Memory B cell (primary cell): ENCODE measurements at places on chromosomes 11 and 22.

DNA sequence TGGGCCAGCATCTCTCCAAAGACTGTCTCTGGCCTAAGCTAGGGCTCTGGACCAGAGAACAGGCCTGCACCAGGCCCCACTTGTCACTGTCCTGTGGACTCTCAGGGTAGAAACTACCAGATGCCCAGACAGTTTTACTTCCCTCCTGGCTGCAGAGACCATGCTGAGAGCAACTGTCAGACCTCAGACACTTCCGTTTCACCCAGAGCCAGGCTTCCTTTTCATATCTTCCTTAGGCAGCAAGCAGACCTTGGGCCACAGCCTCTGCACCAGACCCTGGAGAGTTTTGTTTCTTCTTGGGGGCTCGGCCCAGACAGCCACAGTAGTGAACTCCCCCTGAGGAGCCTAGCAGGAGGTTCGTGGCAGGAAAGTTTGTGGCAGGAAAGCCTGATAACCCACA, 12.1 kb upstream of the FCHSD2 start:
- peak overlapping the region; percentile 54 for H3K4me3 ChIP-seq
- H3K36me3 ChIP-seq: peaks cover 2% of the 10 kb centered on the region
- H3K4me1 ChIP-seq: peaks cover 80% of the 10 kb centered on the region
- H3K27me3 ChIP-seq: no peaks in the 10 kb centered on the region
- H3K27ac ChIP-seq: peak overlapping the region; percentile 89

DNA sequence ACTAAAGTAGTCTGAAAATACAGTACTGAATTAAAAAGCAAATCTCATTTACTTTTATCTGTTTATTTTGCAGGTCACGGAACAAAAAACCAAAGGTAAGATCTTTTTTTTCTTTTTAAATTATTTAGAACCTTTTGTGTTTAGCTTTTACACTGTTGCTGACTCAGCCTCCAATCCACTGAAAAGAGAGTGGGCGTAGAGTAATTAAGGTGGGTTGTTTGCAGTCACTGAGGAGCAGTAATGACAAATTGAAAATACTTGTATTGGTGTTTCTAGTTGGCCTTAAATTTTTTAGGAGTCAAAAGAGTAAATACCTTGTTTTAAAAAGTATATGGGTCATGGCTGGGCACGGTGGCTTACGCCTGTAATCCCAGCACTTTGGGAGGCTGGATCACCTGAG, 73.4 kb downstream of the TNRC6B start:
- peaks cover 25% of the 10 kb centered on the region for H3K36me3 ChIP-seq
- DNase-seq: no peak
- H3K27me3 ChIP-seq: no peaks in the 10 kb centered on the region
- H3K4me3 ChIP-seq: no peak overlapping the region
- H3K4me1 ChIP-seq: peaks cover 19% of the 10 kb centered on the region
- H3K27ac ChIP-seq: peak overlapping the region; percentile 67

DNA sequence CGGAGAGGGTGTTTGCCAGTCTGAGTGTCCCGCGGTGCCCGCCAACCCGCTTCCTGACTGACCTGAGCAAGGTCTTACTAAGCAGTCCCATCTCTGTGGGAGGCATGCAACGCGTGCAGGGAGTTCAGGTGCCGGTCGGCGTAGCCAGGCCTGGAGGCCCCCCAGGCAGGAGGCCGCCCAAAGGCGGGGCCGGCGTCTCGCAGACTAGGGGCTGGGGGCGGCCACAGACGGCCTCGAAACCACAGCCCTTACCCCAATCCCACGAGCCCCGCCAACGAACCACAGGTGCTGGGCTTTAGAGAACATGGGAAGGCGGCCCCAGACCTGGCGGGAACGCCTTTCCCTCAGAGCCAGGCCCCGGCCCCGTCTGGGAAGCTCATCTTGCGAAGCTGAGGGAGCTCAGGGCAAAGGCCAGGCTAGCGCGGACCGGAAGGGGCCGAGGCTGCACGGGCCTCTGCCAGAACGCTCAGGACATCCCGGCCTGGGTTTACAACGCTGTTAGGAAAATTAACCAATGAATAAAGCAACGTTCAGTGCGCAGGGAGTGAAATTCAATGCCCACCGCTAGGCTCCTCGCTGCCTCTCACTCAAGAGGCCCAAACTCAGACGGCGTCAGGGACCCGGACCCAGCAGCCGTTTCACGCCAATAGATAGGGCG, 2.1 kb upstream of the MTFP1 start:
- peaks cover 30% of the 10 kb centered on the region for H3K4me1 ChIP-seq
- H3K36me3 ChIP-seq: peaks cover 3% of the 10 kb centered on the region
- H3K27me3 ChIP-seq: no peaks in the 10 kb centered on the region
- peak overlapping the region; percentile 98 for H3K4me3 ChIP-seq
- H3K27ac ChIP-seq: peak overlapping the region; percentile 94
- DNase-seq: no peak

- H3K27ac ChIP-seq: peak overlapping the region; percentile 87
- H3K27me3 ChIP-seq: no peaks in the 10 kb centered on the region
- peaks cover 12% of the 10 kb centered on the region for H3K36me3 ChIP-seq
Measured at GRCh38 chr22:46287873-46288751, 8.6 kb upstream of the GTSE1 start.

DNA sequence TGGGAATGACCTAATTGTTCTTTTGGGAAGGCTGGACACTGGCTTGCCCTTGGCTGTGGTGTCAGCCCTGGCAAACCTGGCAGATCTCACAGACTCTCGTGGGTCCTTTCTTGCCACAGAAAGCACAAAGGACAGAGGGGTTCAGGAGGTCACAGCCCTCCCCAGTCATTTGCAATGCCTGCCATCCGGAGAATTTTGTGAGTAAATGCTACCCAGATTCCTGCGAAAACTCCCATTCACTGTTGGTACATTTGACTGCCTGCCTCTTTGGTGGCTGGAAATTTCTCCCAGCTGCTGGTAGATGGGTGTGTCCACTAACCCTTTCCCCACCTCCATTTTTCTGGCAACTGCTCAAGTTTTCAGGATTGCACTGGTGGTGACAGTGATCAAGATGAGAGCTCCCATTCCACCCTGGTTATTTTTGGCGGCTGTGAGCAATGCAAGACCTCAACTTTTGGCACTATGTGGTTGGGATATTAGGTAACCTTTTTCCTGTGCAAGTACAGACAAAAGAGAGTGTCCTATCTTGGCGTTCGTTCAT, 155.7 kb downstream of the NAV2 start:
- H3K4me3 ChIP-seq: no peak overlapping the region
- no peak for DNase-seq
- H3K36me3 ChIP-seq: no peaks in the 10 kb centered on the region
- H3K27me3 ChIP-seq: peaks cover 6% of the 10 kb centered on the region
- H3K4me1 ChIP-seq: no peaks in the 10 kb centered on the region
- no peak overlapping the region for H3K27ac ChIP-seq

DNA sequence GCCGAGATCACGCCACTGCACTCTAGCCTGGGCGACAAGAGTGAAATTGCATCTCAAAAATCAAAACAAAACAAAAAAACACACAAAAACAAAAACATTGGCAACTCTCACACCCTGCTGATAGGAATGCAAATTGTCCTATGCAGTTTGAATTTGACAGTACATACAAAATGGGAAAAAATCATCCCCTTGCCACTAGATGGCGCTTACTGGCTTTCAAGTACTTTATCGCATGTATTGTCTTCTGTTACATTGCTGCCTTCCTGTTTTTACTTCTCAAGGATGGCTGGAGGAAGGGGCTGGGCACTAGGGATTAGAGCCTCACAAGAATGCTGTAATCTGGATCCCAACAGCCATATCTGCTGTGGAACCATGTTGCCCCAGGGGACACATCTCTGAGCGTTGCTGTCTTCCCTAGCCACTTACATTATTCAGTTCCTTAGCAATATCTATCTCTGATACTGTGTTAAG, 59.4 kb upstream of the A4GALT start:
- peaks cover 6% of the 10 kb centered on the region for H3K27me3 ChIP-seq
- H3K4me1 ChIP-seq: peaks cover 2% of the 10 kb centered on the region
- no peak overlapping the region for H3K27ac ChIP-seq
- DNase-seq: peak; percentile 34
- H3K36me3 ChIP-seq: no peaks in the 10 kb centered on the region
- H3K4me3 ChIP-seq: no peak overlapping the region

DNA sequence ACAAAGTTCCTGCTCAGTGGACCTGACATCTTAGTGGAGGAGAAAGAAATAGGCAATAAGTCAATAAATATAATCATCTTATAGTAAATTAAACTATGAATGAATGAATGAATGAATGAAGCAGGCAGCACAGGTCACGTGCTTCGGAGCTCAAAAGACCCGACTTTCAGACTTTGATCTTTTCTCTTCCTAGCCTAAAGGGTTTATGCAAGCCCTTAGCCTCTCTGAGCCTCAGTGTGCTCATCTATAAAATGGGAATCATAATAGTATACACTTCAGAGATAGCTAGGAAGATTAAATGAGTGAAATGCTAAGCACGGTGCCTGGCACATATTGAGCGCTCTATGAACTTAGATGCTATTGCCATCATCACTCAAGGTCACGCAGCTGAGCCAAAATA, 7.5 kb downstream of the PVALB start:
- no peaks in the 10 kb centered on the region for H3K36me3 ChIP-seq
- no peak overlapping the region for H3K4me3 ChIP-seq
- no peaks in the 10 kb centered on the region for H3K4me1 ChIP-seq
- peaks cover 18% of the 10 kb centered on the region for H3K27me3 ChIP-seq

DNA sequence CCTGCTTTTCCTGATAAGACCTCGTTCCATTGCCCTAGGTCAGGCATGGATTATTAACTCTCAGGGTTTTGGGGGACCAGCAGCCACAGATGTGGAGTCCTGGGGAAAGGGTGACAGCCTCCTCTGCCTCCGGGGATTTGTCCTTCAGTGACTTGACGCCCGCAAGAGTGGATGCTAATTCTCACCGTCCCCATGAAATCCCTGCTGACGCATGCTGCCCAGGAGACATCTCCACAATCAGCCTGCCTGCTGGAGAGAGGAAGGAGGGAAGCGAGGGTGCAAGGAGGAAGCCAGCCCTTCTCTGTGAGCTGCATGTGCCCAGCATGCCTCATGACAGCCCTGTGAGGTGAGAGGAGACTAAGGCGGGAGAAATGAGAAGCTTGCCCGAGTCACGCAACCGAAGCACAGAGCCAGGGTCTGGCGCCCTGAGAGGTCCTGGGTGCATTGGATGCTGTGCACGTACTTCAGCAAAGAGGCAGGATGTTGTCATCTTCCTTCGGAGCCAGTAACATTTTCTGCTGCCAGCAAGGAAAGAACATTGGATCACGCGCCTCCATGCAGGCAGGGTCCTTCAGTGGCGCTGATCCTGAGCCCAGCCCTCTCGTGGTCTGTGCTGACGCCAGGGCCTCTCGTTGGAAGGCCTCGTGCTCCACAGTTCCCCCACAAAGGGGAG, 27.3 kb upstream of the KRTAP5-6 start:
- no peak overlapping the region for H3K4me3 ChIP-seq
- peaks cover 3% of the 10 kb centered on the region for H3K4me1 ChIP-seq
- no peak for DNase-seq
- no peaks in the 10 kb centered on the region for H3K36me3 ChIP-seq

- no peak for DNase-seq
- H3K27me3 ChIP-seq: peaks cover 11% of the 10 kb centered on the region
- no peaks in the 10 kb centered on the region for H3K4me1 ChIP-seq
- no peak overlapping the region for H3K4me3 ChIP-seq
Measured at GRCh38 chr11:115077740-115078139, 399.4 kb downstream of the NXPE2 start.

- peak; percentile 34 for DNase-seq
- no peak overlapping the region for H3K27ac ChIP-seq
- H3K27me3 ChIP-seq: no peaks in the 10 kb centered on the region
- no peak overlapping the region for H3K4me3 ChIP-seq
Measured at GRCh38 chr22:24106385-24107381, 74.6 kb upstream of the SUSD2 start.

- no peak overlapping the region for H3K27ac ChIP-seq
- peaks cover 7% of the 10 kb centered on the region for H3K4me1 ChIP-seq
- H3K27me3 ChIP-seq: no peaks in the 10 kb centered on the region
- peaks cover 39% of the 10 kb centered on the region for H3K36me3 ChIP-seq
- H3K4me3 ChIP-seq: no peak overlapping the region
- no peak for DNase-seq
Measured at GRCh38 chr11:117220568-117220967, 11.3 kb downstream of the PCSK7 start.

DNA sequence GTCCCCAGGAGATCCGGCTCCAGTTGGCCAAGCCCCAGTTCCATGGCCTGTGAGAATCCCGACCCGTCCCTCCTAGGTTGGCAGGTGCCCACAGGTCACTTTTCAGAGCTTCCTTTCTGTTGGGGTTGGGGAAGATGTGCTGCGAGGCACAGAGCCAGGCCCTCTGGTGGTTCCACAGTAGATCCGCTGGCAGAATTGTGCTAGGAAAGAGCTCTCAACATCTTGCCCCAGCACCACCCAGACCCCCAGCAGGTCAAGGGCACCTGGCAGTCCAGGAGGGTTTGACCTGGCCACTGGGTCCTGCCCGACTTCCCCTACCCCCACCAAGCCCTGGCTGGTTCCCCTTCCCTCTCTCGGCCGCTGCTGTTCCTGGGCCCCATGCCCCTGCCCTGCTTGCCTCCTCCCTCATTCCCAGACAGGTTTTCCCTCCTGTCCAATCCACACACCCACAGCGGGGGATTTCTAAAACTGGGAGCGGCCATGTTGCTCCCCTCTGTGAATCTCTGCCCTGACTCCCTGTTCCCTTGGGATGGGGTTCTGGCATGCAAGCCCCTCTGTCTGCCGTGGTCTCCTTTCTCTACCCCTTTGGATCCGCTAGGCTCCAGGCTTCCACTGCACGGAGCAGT, 26.2 kb upstream of the GCAT start:
- DNase-seq: no peak
- peaks cover 9% of the 10 kb centered on the region for H3K27me3 ChIP-seq
- no peak overlapping the region for H3K4me3 ChIP-seq
- no peaks in the 10 kb centered on the region for H3K4me1 ChIP-seq
- H3K36me3 ChIP-seq: no peaks in the 10 kb centered on the region

DNA sequence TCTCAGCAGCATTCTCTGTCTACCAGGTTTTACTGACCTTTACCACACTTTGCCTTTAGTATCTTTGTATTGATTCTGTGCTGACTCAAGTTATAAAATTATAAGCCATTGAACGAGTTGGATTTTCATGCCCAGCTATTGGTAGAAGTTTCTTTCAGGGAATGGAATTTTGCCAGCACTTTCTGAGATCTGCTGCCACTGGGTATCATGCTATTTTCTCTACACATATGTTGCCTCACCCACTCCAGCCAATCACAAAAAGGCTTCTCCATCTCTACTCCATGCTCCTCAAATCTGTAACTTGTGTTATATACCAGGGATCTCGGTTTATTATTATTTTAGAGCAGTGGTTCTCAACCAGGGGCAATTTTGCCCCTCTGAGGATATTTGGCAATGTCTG, 25.2 kb downstream of the C11orf96 start:
- no peak overlapping the region for H3K4me3 ChIP-seq
- H3K27ac ChIP-seq: no peak overlapping the region
- H3K27me3 ChIP-seq: peaks cover 16% of the 10 kb centered on the region
- H3K36me3 ChIP-seq: no peaks in the 10 kb centered on the region
- no peak for DNase-seq

DNA sequence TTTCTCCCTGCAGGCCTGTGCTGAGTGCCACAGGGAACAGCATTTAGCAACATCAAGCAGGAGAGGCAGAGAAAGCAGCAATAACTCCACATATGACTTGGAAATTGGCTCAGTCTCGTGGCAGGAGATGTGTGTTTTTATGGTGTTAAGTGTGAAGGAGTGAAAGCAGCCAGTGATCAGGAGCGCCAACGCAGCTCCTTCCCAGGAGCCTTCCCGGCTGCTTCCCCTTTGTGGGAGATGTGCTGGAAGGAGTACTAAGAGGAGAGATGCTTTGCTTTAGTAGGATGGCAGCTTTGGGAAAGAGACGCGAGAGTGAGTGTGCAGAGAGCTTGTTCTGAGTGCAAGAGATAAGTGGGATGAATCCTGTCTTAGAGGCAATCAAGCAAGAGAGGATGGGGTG, 54.7 kb upstream of the KIRREL3 start:
- DNase-seq: no peak
- no peaks in the 10 kb centered on the region for H3K27me3 ChIP-seq
- H3K4me3 ChIP-seq: no peak overlapping the region
- H3K27ac ChIP-seq: no peak overlapping the region
- no peaks in the 10 kb centered on the region for H3K4me1 ChIP-seq
